ENCODE measurements at places on chromosomes 3 and 15.

GRCh38 chr3:167872032-167872431 is 136.5 kb downstream of the SERPINI1 start:
- DNase-seq: no peak

GRCh38 chr3:127207727-127208482 is 15.0 kb downstream of the PRR23E start:
- DNase-seq: no peak

GRCh38 chr3:5017925-5018531 is 38.8 kb downstream of the BHLHE40 start:
- no peak for DNase-seq

- DNase-seq: no peak
These were observed 277.7 kb downstream of the EDEM1 start for GRCh38 chr3:5465183-5465582.

GRCh38 chr3:193078996-193079753 is 161.5 kb upstream of the MB21D2 start:
- no peak for DNase-seq

DNA sequence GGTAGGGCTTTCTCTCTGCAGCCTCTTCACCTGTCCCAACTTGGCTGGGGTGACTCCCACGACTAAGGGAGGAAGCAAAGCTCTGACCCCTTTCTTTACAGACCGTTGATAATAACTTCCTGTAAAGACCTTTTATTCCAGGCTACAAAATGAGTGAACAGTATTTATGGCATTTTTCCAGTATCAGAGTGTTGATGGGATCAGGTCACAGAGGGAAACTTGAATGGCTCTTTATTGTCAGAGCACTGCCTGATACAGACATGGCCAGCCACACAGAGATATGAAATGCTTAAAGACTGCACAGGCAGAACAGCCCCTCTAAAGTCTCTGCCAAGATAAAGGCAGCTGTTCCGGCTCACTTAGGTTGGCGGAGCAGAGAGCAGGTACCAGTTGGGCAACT is 1033.9 kb upstream of the NR2F2 start:
- no peak for DNase-seq

DNA sequence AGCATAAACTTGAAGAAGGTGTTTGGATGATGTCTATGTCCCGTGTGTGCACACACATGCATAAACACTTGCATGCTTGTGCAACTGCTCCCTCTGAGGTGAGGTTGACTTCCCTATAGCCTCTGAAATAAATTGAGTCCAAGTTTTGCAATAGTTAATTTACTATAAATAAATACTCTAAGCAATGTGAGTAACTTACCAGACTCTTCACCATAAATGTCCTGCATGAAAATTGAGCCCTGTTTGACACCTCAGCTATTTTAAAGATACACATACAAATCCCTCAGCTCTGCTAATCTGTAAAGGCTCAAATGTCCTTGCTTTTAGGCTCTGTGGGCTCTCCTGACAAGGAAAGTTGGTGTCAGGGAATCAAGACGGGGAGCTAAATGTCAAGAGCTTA is 37.1 kb downstream of the GJD2 start:
- no peak for DNase-seq

DNA sequence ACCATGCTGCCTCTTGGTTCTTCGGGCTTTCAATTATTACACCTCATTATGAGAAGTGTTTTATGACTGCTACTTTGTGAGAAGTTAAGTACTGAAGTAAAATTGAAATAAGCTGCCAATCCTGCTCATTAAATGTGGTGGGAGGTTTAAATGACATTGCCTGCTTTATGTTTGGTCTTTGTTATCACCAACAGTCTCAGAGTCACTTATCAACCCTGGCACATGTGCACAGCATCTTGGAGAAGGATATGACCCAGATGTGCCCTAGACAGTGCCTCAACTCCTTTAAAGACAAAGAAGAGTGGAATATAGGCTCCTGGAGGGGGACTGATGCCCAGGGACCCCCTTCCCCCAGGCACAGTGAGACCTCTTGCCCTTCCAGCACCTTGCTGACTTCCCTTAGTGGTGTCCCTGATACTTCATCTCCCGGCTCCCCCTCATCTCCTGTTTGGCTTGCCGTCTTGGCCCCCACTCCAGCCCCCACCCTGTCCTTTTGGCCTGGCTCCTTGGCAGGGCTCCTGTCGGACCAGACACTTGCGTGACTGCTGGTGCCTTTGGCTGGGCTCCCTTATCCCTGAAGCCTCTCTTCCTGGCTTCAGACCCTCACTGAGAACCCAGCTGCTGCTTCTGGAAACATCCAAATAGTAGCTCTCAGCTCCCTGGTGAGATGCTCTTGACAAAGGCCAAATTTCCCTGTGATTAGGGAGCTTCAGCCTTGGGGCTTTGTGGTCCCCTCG is 39.8 kb downstream of the ARHGAP31 start:
- no peak for DNase-seq

GRCh38 chr3:155106119-155106518 is 26.0 kb downstream of the MME start:
- no peak for DNase-seq

- DNase-seq: no peak
These were observed 124.3 kb downstream of the ABI3BP start for GRCh38 chr3:100868894-100869293.

- no peak for DNase-seq
These were observed 43.0 kb downstream of the SPSB4 start for GRCh38 chr3:141093971-141094684.

DNA sequence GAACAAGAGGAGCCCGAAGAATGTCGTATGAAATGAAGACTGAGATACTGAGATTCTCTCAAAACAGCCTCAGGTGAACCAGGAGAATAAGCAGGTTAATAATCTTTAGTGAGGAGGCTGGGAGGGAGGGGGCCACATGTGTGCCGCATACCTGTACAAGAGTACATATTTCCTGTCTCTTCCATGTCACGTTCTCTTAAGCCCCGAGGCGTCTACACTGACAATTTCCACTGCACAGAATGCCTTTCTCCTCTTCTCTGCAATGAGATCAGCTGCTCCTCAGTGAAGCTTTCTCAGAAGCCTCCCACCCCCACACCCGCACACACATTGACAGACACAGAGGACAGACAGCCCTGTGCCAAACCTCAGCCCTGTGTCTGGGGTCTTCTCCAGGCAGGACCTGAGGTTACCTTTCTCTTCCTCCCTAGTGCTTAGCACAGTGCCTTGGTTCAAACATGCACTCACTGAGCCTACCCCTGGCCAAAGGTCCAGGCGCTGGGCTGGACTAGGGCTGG is 55.4 kb downstream of the PDZRN3 start:
- no peak for DNase-seq

DNA sequence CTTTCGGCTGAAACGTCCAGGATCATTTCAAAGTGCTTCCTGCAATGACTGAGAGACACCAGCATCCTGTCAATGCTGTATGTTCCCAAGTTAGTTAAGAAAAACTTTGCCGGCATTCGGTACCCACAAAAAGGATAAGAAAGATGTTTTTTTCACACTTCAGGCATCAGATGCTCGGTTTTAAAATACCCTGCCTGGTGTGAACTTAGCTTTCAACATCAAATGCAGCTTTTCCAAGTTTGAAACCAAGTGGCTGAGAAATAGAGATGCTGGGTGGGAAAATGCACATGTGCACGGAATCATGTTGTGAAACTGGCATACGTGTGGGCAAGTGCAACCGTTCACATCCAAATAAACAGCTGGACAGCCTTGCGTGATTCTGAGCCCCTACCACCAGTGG is 254.9 kb upstream of the IGF1R start:
- no peak for DNase-seq

GRCh38 chr15:51106481-51106880 is 11.8 kb upstream of the TNFAIP8L3 start:
- no peak for DNase-seq

- no peak for DNase-seq
These were observed 25.6 kb downstream of the CPOX start for GRCh38 chr3:98567666-98568270.

DNA sequence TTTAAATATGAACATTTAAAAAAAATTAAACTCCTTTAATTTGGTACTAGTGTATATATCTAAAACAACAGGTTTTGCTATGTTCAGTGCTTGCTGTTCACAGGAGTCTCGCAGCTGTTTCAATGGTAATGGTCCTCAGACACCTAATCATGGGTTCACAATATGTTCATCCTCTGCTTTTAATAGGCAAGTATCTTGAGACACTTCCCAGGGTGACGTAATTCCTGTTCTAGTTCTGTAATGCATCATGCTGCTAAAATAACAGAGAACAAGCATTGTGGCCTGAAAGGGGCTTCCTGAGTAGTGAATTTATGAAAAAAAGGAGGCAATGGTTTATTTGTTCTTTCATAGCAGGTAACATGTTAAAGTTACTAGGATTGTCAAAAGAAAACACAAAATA is 625.2 kb upstream of the GBE1 start:
- no peak for DNase-seq

- no peak for DNase-seq
These were observed 48.7 kb upstream of the CRTC3 start for GRCh38 chr15:90481023-90481422.

- DNase-seq: no peak
These were observed 129.9 kb upstream of the TSC22D2 start for GRCh38 chr3:150278195-150278594.

DNA sequence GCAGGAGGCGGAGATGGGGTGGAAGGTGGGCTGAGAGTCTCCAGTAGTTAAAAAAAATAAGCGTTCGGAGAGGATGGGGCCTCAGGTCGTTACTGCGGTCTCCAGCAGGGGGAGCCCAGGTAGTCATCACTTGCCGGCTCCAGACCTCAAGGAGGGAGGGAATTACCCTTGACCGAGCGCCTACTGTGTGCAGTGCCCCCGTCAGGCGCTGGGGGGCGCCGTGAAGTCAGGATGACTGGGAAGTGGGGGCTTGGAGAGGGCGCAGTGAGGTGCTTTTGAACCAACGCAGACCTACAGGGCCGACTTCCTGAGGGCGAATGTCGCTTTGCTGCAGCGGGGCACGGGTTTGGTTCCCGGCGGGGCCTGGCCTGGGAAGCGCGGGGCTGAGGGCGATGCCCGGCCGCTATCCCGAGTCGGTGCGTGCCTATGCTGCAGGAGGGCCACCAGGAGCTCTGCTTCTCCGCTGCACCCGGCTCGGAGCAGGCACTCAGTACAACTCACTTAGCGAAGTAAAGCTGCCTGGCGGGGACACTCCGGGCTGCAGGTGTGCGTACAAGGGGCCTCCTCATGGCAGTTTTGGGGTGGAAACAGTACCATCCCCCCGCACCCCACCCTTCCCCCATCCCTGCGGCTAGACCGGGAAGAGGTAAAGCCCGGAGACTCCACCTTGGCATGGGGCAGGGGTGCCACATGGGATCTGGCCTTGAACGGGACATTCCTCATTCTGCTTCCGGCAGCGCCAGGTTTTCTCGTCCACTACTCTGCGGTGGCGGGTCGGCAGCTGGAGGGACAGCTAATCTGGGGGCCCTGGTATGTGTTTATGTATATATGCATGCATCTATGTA is 79.8 kb downstream of the RHCG start:
- DNase-seq: peak; percentile 76

GRCh38 chr15:73518180-73518862 is 75.4 kb downstream of the REC114 start:
- no peak for DNase-seq

- DNase-seq: no peak
These were observed 207.2 kb downstream of the EPHA3 start for GRCh38 chr3:89314454-89315098.

DNA sequence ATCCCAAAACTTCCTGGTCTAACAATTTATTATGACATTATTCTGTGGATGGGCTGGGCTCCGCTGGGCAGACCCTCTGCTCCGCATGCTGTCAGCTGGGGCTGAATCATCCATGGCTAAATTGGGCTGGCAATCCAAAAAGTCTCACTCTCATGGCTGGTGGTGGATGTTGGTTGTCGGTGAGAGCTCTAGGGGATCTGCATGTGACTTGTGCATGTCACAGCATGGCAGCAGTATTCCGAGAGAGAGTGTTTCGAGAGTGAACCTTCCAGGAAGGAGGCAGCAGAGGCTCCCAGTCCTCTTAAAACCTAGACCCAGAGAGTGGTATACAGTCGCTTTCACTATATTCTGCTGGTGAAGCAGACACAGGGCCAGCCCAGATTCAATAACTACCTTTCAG is 9.9 kb downstream of the RARB start:
- DNase-seq: no peak

GRCh38 chr3:129690406-129690805 is 83.9 kb upstream of the PLXND1 start:
- peak; percentile 44 for DNase-seq

- DNase-seq: peak; percentile 15
These were observed 41.5 kb downstream of the DLG1 start for GRCh38 chr3:197256836-197257444.

- no peak for DNase-seq
These were observed 2.9 kb downstream of the SLC22A13 start for GRCh38 chr3:38268522-38268921.

- DNase-seq: peak; percentile 58
These were observed 59.4 kb upstream of the IMPG2 start for GRCh38 chr3:101379658-101380376.

DNA sequence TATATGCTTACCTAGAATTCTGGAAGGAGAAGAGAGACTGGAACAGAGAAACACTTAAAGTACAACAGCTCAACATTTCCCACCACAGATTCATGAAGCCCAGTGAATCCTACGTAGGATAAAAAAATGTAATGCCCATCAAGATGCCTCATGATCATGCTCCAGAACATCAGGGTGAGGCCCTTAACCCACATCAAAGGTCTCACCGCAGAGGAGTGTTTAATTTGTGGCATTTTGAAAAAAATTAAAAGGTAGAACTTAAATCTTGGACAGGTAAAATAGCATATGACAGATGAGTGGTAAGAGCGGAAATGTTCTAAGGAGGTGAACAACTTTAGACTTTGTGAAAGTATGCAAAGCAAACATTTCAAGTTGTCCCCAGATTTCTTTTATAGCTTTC is 9.7 kb upstream of the SLC6A20 start:
- no peak for DNase-seq

Measured in GM06990 (cell line).